Jurkat, Clone E6-1 (cell line): ENCODE measurements at places on chromosomes 3 and 15.
A peak's percentile ranks its signal among the peaks of the same experiment; 100 is the strongest.

- no peak for DNase-seq
These were observed 36.6 kb upstream of the MGLL start for GRCh38 chr3:127858937-127859336.

- no peak for DNase-seq
These were observed 326.8 kb downstream of the MFSD1 start for GRCh38 chr3:159128628-159129027.

DNA sequence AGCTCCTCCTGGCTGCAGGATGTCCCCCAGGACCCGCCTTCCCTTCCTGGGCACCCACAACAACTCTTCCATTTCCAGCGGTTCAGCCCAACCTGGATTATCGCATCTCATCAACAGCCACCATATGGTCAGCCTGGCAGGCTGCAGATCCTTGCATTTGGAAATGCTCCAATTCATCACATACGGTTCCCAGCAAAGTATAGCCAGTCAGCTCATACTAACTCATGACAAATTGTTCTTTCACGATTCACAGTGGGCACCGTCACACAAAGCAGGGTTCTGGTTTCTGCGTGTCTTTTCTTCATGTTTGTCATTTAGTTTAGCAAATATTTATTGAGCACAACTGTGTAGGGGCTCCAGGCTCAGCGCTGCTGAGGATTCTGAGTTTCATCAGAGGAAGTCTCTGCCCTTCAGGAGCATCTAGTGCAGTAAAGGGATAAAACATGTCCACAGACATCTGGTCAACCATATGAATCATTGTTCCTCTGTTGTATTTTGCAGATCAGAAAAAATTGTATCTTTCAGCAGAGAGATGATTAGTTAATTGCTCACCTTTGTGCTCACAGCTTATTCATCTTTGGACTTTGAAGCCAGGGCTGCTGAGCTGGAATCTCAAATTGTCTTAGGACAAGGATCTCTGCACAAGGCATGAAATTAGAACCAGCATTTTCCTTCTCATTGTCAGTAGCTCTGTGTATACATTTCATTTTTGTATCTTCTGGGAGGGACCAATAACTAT lies 125.1 kb downstream of the GABRG3 start:
- DNase-seq, result no peak

DNA sequence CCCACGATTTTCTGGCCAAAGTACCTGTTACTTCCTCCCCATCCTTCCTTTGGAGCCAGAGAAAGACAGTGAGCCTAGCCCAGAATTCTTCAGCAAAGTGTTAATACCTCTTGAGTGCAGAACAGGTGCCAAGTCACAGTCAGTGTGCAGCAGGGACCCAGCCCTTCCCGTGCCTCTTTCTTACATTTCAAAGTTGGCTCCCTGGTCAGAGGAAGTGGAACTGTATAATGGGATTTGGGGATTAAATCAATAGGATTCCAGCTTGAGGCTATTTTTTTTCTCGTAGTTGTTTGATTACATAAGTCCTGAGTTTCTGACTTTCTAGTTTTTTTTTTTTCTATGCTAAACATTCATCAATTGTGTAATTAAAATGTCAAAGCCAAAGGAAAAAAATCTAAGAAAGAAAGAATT lies 52.6 kb upstream of the ABHD10 start:
- no peak for DNase-seq

DNA sequence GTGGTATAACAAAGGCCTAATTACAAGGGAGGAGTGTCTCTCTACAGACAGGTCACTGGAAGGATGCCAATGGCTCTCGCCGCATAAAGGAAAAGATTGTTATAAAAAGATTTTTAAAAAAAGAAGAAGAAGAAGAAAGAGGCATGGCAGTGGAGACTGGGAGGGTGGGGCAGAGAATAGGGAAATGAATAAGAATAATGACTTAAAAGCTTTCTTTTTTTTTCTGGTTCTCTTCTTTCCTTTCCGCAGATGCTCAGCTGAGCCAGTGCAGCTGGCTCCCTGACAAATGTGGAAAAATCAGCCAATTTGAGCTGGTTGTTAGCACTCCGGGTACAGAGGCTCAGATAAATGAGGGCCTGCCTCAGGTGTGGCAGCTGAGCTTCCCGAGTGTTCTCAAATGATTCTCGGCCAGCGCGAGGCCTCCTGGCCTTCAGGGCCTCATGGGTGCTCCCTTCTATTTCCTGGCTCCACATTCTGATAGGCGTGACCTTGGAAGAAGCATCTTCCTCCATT lies 234.1 kb downstream of the RORA start:
- DNase-seq, result no peak

DNA sequence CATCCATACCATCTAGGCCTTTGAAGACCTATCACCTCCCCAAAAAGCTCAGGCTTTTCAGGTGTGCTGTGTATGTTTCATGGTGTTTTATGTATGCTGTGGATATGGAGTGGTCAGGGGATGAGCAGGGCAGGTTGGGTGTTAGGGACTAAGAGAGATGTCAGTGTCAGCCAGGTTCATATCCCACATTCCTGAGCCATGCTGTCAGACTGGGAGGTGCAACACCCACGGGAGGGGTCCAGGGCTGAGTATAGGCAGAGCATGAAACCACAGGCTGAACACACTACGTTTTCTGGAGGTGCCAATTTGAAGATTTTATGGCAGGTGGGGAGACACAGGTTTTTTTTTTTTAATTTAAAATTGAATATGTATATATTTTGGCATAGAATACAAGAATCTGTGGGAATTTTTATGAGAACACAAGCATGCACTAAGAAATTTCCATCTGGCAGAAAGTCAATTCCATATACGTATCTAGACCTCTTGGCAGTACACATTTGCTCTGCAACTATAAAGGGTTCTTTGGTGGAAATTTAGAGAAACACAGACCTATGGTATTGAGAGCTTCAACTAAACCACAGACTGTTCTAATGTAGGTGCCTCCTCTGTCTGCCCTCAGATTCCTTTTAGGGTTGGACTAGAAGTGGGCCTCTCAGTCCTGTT lies 101.9 kb upstream of the RNU6-1 start:
- no peak for DNase-seq

- DNase-seq, result no peak
These were observed 13.5 kb upstream of the ZFYVE19 start for GRCh38 chr15:40793216-40793989.

DNA sequence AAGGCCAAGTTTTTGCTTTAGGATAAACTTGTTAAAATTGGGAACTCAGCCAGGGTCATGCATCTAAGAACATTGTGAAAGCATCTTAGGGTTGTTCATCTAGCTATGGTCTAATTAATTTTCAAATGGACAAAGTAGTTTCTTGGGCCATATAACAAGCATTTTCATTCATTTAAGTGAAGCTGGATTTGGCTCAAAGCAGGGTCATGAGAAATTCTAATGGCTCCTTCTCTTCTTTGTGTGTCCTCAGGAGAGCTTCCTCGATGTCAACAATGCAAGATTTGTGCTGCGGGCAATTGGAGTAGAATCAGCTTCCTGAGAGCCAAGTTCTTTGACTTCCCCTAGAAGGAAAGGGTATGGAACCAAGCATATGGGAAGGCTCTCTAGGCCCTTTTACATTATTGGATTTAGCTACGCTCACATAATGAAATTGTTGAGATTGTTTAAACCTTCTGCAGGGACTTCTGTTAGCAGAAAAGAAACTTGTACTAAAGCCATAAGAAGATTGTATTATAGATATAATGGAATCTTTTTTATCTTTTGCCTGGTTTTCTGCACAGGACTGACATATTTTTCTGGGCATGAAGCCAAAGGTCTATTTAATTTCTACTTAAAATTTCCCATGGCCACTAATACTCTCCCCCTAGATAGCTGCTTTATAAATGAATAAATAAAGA lies 1.8 kb upstream of the SAMMSON start:
- DNase-seq, result no peak

- DNase-seq, result peak; percentile 52
These were observed 157.9 kb downstream of the CHL1 start for GRCh38 chr3:354432-354831.

DNA sequence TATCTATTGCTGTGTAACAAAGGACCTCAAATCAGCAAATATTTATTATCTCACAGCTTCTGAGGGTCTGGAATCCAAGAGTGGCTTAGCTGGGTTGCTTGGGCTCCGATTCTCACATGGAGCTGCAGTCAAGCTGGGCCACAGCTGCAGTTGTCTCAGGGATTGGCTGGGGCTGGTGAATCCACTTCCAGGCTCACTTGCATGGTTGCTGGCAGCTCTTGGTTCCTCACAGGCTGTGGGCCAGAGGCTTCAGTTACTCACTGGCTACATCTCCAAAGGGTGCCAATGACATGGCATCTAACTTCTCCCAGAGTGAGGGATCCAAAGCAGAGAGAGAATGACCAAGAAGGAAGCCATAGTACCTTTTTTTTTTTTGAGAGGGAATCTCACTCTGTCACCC lies 13.9 kb upstream of the SYNM start:
- no peak for DNase-seq

- no peak for DNase-seq
These were observed 289.3 kb upstream of the RORA start for GRCh38 chr15:61518191-61518950.

DNA sequence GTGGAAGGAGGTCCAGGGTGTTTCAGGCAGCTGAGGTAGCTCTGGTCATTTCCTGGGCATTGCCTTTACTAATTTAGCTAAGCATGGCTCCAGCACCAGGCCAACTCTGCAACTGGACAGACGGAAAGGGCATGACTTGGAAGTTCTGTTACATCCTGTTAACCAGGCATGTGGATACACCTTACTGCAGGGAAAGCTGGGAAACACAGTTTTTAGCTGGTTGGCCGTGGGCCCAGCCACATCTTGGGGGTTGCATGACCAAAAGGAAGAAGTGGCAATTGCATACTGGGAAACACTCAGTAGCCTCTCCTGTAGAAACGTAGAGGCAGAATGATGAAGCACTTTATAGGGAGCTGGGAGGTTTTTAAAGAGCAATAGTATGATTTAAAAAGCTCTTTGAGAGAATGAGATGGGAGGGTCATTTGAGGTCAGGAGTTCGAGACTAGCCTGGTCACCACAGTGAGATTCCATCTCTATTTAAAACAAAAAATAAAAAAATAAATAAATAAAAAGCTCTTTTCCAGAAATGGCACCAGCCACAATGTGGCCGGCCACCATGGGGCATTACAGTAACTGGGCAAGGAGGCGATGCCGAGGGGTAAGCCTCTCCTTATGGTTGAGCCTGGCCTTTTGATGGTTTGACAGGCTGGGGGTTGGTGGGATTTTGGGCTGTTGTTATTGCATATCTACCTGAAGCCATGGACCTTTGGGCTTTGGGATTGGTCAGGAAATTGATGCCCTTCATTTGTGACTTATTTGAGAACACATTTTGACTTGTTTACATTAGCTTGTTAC lies 28.6 kb downstream of the TRAK1 start:
- DNase-seq, result no peak

DNA sequence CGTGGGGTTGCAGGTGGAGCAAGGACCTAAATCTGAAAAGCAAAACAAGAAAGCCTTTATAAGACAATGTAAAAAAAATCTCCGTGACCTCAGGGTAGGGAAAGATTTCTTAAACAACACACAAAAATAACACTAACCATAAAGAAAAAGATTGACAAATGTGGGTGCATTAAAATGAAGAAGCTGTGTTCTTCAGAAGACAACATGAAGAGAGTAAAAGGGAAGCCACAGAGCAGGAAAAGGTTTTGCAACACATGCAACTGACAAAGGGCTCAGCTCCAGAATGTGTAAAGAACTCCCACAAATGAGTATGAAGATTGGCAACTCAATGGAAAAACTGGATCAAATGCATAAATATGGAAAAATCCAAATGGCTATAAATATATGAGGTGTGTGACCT lies 74.2 kb downstream of the MAGEF1 start:
- DNase-seq, result peak; percentile 81

- peak; percentile 62 for DNase-seq
These were observed 31.5 kb upstream of the MLF1 start for GRCh38 chr3:158539414-158540014.

DNA sequence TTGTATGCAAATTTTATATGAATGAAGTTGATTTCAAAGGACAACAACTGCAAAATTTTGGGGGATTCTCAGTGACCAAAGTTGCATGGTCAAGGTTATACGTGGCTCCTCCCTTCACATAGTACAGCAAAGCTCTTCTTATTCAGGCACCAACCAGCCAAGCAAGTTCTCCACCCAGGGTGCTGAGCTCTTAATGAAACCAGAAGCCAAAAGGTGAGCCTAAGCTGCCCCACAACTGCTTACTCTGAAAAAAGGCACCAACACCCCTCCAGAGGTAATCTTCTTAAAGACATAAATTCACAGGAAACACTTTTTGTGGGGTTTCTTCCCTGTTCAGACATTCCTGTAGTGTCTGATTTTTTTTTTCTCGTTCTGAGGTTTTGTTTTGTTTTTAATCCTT lies 106.1 kb upstream of the GMNC start:
- DNase-seq, result no peak

DNA sequence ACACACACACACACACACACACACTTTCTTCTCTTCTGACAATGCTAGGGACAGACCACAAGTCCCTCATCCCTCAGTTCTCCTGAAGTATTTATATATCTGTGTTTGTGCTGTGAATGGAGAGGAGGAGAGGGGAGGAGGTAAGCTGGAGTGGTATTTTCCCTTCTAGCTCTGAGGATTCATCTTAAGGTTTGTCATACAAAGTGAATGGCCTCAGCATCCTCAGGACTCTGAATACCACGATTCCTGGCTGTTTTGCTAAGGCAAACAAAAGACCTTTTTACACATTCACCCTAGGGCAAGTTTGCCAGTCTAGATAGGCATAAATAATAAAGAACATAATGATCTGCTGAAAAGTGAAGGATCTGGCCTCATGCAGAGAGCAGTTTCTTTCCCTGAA lies 65.7 kb upstream of the CHMP2B start:
- no peak for DNase-seq

GRCh38 chr3:10889206-10889960 lies 73.4 kb downstream of the SLC6A11 start:
- no peak for DNase-seq

DNA sequence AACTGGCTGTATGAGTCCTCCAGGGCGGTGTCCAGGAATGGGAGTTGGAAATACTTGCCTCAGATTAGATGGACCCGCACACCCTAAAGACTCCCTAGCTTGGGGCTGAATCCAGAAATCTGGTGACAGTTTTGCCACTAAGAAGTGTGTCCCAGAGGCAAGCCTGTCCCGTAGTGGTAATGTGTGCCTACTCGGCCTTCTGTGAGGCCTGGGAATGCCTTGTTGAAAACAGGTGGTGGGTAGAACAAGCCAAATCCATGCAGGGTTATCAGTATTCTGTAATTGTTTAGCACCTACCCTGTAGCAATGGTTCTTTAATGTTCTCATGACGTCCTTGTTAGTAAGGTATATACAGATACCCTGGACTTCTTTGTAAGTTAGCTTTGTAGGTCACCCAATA lies 1.6 kb downstream of the C3orf52 start:
- DNase-seq, result no peak

DNA sequence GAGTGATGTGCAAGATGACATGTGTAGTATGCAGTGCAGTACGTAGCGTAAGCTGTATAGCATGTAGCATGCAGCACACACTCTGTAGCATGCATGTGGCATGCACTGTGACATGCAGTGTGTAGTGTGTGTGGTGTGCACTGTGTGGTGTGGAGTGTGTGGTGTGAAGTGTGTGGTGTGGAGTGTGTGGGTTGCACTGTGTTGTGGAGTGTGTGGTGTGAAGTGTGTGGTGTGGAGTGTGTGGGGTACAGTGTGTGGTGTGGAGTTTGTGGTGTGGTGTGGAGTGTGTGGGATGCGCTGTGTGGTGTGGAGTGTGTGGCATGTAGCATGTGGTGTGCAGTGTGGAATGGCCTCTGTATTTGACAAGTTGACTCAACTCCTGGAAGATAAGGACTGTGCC lies 39.2 kb downstream of the ROPN1B start:
- no peak for DNase-seq

GRCh38 chr3:356952-357351 lies 160.4 kb downstream of the CHL1 start:
- no peak for DNase-seq
